ENCODE measurements at places on chromosomes 2 and 18. TPM values are rescaled to one million over a fixed set of nuclear protein-coding genes. Genes with fewer than 3 reads are reported as not detected.

DNA sequence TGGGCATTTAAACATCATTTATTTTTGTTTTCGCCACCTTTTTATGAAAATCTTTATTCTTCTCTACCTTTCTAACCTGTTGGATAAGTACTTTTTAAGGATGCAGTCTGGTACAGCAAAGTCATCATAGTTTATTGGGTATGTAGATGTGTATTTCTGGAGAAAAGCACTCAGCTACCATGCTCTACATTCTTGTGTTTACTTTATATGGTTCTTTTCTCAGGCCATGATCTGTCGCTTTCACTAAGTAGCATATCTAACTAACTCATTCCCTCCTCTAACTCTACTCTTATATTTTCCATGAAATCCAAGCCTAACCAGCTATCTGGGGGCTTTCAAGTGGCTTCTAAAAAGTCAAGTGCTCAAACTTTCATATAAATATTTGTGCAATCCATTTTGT lies 25.3 kb upstream of the SETBP1 start:
- DNase-seq, result no peak
- H3K36me3 ChIP-seq, result no peaks in the 10 kb centered on the region
- H3K4me3 ChIP-seq, result no peak overlapping the region
- H3K4me1 ChIP-seq, result no peaks in the 10 kb centered on the region
- H3K27ac ChIP-seq, result no peak overlapping the region

Gene PLEK
- total RNA-seq, result 20.2 TPM

DNA sequence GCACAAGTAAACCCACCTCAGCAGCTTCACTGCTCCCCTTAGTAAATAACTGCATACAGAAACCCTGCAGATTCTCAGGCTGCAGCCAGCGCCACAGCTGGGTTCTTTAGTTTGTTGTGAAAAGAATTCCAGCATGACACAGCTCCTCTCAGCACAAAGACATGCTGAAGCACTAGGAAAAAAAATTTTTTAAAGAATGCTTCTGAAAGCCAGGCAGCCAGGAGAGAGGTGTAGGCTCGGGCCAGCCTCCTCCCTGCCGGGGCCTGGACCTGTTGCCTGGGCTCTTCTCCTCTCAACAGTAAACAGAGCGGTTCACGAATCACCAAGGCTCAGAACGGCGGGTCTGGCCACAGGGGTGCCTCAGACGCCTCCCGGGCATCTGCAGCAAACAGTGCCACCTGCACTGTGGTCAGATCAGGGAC lies 95.7 kb upstream of the POU3F3 start:
- no peak overlapping the region for H3K27ac ChIP-seq
- H3K4me1 ChIP-seq, result peaks cover 7% of the 10 kb centered on the region
- no peak overlapping the region for H3K4me3 ChIP-seq

Gene TUBA4B
- not detected for total RNA-seq

Gene ERMN
- total RNA-seq, result not detected

Gene TGFA
- 15.6 TPM for total RNA-seq

Gene ANKRD30BL
- total RNA-seq, result not detected

DNA sequence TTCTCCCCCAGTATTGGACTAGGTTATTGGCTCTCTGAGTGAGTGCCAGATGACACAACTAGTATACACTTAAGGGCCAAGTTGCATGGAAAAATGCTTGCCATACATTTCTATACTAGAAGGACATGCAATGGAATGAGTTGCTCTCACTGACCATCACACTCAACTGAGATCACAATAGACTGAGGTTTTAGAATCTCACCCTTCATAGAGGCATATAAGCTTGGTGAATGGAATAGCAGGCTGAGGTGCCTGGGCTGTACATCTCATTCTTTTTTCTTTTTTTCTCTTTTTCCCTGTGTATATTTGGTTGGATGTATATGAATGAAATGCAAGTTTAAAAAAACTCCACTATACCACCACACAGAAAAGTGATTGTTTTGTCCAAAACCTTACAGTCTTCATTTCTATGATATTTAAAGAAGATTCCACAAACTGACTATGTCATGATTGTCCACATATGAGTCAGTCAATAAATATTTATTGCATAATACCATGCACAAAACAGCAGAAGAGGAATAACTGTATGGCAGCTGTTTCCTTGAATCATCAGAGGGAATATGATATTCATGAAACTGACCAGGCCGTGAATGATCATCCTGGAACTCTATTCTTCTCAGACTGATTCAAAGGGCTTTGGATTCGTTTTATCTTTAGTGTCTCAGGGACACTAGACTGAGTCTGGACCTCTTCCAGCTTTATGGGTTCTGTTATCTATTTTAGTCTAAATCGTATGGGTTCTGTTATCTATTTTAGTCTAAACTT lies 122.6 kb upstream of the STK17B start:
- H3K36me3 ChIP-seq, result no peaks in the 10 kb centered on the region
- no peak overlapping the region for H3K27ac ChIP-seq
- no peak for DNase-seq
- H3K4me1 ChIP-seq, result peaks cover 14% of the 10 kb centered on the region

Gene MAPK4
- total RNA-seq, result 0.89 TPM

Gene SDC1
- total RNA-seq, result 278 TPM

Gene RTKN
- total RNA-seq, result 29.6 TPM

DNA sequence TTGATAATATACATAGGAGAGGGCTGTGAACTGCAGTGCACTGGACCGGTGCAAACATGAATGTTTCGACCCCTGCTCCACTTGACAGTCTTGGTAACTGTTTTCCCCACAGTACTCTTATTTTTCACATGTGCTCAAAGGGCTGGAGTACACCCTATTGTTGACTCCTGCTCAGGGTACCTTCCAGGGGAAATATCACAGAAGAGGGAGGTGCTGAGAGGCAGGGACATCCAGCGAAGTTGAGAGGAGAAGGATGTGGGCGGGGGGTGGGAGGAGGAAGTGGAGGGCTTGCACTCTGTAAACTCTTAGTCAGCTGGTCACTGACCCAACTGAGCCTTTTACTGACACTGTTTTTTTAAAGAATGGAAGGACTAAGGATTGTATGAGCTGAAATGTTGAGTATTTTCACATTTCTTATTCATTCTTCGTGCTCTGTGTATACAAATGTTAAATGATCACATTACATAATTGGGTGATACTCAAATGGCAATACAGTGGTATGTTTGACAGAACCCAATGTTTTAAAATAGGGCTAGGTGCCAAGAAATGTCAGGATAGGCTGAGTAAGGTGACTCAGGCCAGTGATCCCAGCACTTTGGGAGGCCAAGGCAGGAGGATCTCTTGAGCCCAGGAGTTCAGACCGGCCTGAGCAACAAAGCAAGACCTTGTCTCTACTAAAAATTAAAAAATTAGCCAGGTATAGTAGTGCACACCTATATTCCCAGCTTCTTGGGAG lies 10.0 kb downstream of the INPP4A start:
- peaks cover 15% of the 10 kb centered on the region for H3K4me1 ChIP-seq
- H3K27me3 ChIP-seq, result no peaks in the 10 kb centered on the region
- DNase-seq, result no peak

GRCh38 chr2:121175326-121175725 lies 109.7 kb downstream of the TFCP2L1 start:
- no peak overlapping the region for H3K4me3 ChIP-seq
- H3K27me3 ChIP-seq, result no peaks in the 10 kb centered on the region
- H3K4me1 ChIP-seq, result no peaks in the 10 kb centered on the region
- no peak for DNase-seq
- no peak overlapping the region for H3K27ac ChIP-seq

GRCh38 chr2:6343076-6343475 lies 522.6 kb downstream of the CMPK2 start:
- no peaks in the 10 kb centered on the region for H3K36me3 ChIP-seq
- no peak overlapping the region for H3K4me3 ChIP-seq
- no peak for DNase-seq
- no peaks in the 10 kb centered on the region for H3K4me1 ChIP-seq
- H3K27ac ChIP-seq, result no peak overlapping the region

DNA sequence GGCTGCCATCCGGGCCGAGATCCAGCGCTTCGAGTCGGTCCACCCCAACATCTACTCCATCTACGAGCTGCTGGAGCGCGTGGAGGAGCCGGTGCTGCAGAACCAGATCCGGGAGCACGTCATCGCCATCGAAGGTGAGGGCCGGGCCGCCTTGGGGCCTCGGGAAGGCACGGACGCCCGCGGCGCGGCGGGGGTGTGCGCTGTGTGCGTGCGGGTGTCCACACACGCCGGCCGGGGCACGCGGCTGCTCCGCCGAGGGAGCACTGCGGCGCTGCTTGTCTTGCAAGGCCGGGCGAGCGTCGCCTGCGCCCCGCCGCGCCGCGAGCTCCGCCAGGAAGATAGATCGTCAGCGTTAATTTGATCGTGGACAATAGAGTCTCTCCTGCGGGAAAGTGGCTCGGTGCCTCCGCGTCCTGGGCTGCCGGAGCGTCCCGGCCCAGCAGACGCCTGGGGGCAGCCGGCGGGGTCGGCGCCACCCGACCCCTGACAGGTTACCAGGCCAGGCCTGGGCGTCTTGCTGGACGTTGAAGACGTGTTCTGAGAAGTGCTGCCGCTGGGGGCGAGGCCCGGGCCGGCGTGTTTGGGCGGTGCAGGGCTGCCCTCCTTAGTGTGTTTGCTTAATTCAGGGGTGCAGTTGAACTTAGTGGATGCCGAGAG lies 1.0 kb downstream of the AGAP1 start:
- H3K36me3 ChIP-seq, result no peaks in the 10 kb centered on the region
- peak overlapping the region; percentile 56 for H3K4me3 ChIP-seq

Gene OSBPL6
- 5.9 TPM for total RNA-seq

Gene HEATR5B
- 21.8 TPM for total RNA-seq
